ENCODE measurements at places on chromosomes 11 and 22.
A peak's percentile ranks its signal among the peaks of the same experiment; 100 is the strongest.

- no peak for DNase-seq
Observed at GRCh38 chr11:8596504-8597046, 2.5 kb upstream of the STK33 start.

DNA sequence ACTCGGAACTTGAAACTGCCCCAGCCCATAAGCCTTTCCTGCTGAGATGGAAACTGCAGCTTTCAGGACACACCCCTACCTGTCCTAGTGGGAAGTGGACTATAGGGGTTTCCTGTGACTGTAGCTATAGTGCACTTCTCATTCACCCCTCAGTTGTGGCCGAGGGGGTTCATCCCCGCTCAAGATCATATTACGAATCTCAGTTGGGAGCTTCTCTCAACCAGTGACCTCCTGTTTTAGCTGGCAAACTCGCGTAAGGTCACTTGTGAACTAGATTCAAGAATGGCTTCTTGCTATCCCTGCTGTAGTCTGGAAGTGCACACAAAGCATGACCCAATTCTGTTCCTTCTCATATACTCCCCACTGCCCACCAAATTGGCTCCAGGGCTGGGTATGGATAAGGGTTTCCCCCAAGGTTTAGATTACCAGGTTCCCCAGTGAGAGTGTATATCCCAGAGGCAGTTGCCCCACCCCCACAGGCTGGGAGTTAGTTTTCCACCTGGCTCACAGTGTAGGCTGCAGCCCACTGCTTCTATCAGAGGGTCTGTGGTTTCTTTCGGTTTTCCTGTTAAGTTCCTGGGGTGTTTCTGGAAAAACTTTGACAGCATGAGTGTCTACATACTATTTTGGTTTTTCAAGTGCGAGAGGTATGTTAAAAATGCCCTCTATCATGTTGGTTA is 812.9 kb downstream of the JRKL start:
- peak; percentile 8 for DNase-seq

DNA sequence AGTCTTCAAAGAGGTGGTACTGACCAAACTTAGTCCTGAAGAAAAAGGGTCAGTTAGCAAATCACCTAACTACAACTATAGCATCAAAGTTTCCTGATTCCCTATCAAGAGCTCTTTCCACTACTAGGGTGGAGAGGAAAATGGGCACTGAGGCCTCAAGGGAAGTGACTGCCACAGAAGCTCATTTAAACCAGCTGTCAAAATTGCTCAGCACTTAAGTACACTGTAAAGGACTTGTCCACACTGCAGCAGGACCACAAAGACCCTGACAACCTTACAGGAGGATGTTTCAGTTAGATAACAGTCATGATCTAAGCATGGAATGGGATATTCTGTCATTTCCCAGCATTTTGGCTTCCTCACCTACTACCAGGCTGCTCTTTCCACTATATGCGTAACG is 33.0 kb downstream of the FAM168A start:
- no peak for DNase-seq

- DNase-seq = no peak
Observed at GRCh38 chr11:19228968-19229367, 11.8 kb downstream of the E2F8 start.

GRCh38 chr11:84566671-84567070 is 1060.5 kb downstream of the DLG2 start:
- no peak for DNase-seq

GRCh38 chr22:30332994-30333706 is 6.4 kb upstream of the TBC1D10A start:
- DNase-seq = no peak

GRCh38 chr11:88813233-88813915 is 252.4 kb downstream of the GRM5 start:
- no peak for DNase-seq

- DNase-seq = peak; percentile 88
Observed at GRCh38 chr11:75105462-75105925, 8.8 kb upstream of the OR2AT4 start.

- DNase-seq = no peak
Observed at GRCh38 chr11:8794126-8794525, 111.5 kb downstream of the RPL27A start.

GRCh38 chr11:107821199-107821927 is 37.2 kb downstream of the SLC35F2 start:
- no peak for DNase-seq

DNA sequence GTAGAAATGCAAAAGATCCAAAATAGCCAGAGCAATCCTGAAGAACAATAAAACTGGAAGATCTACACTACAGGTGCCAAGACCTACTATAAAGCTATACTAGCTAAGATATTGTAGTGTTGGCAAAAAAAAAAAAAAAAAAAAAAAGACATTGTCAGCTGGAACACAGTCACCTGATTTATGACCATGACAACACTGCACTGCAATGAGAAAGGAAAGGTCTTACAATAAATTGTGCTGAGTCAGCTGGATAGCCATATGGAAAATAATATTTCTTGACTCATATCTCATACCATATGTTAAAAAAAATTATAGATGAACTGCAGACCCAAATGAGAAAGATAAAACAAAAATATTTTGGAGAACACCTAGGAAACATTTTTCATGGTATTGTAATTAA is 3.1 kb upstream of the PANX3 start:
- no peak for DNase-seq

GRCh38 chr11:10576035-10576398 is 7.6 kb upstream of the LYVE1 start:
- DNase-seq = no peak

- no peak for DNase-seq
Observed at GRCh38 chr22:32761251-32761903, 40.1 kb upstream of the TIMP3 start.

GRCh38 chr11:76690736-76691135 is 20.2 kb upstream of the LRRC32 start:
- no peak for DNase-seq

DNA sequence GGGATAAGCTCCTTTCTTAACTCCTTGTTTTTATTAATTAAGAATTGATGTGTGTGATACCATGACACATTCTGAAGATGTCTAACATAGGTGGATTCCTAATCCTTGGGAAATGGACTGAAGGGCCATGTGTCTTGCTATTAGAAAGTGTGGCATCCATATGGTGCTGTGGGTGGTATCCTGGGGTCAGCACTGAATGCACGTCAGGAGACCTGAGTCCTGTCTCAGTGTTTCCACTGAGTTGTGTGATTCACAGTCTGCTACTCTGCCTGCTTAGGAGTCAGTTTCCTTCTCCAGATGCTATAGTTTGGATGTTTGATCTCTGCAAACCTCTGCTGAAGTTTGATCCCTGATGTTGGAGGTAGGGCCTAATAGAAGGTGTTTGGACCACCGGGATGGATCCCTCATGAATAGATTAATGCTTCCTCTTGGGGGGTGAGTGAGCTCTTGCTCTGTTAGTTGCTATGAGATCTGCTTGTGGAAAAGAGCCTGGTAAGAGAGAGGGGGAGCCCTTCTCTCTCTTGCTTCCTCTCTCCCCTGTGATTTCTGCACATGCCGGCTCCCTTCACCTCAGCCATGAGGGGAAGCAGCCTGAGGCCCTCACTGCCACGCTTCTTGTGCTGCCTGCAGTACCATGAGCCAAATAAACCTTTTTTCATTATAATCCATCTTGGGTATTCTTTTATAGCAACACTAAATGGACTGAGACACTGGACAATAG is 666.5 kb downstream of the NTM start:
- DNase-seq = no peak

DNA sequence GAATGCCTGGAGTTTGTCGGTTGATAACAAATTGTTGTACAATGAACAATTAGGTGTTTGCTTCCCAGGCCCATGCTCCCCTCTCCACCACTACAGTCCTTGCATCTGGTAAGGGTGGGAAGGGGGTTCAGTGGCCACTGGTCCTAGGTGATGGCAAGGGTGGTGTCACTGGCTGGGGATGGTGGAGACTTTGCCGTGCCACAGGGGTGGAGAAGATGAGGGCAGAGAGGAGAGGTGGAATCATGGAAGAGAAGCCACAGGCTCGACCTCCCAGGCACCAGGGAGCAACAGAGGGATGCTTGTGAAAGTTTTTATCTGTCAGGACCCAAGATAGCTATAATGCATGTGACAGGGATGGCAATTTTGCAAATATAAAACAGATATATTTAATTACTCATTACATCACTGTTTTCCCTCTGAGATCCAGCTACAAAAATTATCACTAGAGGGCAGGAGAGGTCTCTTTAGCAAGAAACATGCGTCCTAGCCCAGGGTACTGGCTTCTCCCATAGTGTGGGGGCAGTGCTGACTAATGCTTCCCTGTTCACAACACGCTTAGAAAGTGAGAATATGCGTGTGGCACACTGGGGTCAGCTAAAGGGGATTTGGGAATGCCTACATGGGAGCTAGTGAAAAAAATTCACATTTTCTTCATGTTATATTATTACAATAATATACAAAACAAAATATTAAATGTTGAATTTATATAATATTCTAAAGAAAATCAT is 49.0 kb upstream of the AMPD3 start:
- peak; percentile 63 for DNase-seq

- DNase-seq = peak; percentile 96
Observed at GRCh38 chr11:61509043-61510029, 787 bp downstream of the LRRC10B start.

DNA sequence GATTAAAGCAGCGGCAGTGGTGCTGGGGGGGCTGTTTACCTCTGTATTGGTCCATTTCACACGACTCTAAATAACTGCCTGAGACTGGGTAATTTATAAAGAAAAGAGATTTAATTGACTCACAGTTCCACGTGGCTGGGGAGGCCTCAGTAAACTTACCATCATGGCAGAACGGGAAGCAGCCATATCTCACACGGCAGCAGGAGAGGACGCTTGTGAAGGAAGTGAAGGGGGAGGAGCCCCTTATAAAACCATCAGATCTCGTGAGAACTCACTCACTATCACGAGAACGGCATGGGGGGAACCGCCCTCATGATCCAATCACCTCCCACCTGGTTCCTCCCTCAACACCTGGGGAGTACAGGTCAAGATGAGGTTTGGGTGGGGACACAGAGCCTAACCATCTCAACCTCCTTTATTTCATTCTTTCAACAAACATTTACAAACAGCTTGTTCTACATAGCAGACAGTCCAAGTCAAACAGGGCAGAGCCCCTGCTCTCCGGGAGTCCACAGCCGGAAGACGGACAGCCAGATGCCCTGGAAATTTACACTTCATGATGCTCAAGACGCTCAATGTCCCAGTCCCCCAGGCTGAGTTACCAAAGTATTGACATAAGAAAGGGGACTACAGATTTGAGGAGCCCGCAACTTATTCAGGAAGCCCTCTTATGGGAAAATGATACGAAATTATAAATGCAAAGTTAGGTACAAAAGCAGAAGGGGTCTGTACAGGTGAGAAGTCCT is 26.3 kb upstream of the HMGXB4 start:
- DNase-seq = no peak

GRCh38 chr11:67584205-67584880 is 731 bp downstream of the GSTP1 start:
- DNase-seq = peak; percentile 51

DNA sequence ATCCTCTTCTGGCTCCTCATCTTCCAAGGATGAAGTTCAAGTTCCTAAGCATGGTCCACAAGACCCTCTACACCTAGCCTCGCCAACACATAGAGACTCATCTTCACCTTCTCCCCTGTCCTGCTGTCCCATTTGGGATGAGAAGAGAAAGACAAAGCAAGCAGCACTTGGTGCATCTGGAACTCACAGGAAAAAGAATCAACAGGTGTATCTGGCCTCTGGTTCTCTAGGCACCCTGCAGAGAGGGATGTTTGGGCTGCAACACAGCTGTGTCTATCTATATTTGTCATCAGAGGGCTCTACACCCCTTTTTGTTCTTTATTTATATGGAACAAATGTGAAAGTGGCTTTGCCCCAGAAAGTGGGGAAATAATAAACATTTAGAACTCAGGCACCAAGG is 82.1 kb upstream of the GALNT18 start:
- DNase-seq = no peak

- no peak for DNase-seq
Observed at GRCh38 chr22:38041760-38042487, 15.3 kb upstream of the PICK1 start.

DNA sequence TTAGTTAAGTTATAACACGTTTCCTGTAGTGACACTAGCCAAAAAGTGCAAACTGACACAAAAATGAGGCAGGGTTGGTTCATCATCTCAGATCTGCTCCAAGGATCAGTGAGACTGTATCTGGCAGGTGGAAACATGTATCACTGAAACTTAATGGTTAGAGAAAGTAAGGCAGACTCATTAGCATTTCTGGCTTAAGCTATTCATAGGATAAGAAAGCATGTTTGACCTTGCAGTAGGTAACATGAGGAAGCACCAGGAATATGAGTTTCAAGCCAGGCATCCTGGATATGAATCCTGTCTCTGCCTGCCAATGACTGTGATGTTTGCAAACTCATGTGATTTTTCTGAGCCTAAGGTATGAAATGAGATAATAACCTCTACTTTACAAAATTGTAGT is 732.1 kb downstream of the NELL1 start:
- DNase-seq = no peak

DNA sequence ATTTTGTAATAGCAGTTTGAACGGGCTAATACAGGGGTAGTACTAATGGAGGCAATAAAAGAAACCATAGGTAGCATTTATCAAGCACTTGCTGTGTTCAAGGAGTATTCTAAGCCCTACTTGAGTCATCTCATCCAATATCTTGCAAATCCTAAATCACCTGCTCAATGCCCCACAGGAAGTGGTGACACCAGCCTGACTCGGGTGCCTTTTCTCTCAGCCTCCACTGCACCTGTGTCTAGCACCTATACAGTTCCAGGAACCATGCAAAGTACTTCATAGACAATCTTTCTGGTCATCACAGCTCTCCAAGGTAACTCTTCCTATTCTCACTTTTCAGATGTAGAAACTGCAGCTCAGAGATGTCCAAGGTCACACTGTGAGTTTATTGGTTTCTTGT is 98.0 kb downstream of the PRR5L start:
- no peak for DNase-seq

GRCh38 chr11:109229682-109230081 is 192.3 kb upstream of the C11orf87 start:
- DNase-seq = no peak

GRCh38 chr22:39517470-39517869 is 2.9 kb upstream of the ATF4 start:
- DNase-seq = no peak

DNA sequence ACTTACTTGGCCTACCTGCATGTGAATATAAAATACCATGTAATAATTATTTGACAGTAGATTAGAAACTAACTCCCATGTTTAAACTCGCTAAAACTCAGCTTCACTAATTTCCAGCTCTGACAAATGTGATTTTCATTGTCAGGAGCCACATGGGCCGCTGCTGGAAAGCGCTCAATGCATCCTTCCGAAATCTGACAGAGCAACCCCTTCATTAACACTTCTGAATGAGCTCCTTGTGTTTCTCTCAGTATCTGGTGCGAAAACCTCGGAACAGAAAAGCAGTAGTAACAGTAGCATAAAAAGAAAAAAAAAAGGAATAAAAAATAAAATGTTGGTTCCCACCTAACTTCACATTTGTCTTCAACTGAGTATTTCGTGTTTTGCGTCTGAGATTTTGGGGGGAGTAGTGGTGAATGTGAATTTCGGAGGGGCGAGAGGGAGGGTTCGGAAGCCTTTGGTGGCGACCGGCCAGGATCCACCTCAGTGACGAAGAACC is 710 bp downstream of the MTCH2 start:
- DNase-seq = no peak

All from ELF-1 (cell line).